ENCODE measurements at places on chromosomes 1 and 21.
A peak's percentile ranks its signal among the peaks of the same experiment; 100 is the strongest.

DNA sequence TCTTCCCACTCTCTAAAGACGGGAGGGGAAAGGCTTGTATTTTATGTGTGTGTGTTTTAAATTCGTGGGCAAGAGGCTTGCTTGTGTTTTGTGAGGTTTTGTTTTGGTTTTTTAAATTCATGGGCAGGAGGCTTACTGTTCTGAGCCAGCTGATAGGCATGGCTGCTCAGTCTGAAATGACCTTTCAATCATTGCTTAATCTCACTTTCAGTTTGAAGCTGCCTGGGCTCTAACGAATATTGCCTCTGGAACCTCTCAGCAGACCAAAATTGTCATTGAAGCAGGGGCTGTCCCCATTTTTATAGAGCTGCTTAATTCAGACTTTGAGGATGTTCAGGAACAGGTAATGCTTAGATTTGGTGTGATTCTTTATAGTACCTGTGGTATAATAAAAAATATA lies 20.3 kb upstream of the TXLNA start:
- DNase-seq: no peak

DNA sequence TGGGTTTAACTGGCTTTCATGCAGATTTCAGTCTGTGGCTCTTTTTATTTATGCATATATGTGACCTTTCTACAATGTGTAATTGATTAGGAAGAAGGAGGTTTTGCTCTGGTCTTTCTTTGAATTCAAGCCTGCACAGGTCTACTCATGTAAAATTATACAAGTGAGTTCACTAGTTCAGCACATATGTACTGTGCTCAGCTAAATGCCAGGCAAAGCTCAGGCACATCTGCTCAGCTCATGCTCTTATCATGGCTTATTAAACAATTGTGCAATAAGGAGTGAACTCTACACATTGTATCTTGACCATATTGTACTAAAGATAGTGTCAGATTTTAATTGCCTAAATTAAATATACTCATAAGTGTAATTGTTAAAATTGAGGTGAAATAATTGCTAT lies 378.4 kb downstream of the ADGRL2 start:
- DNase-seq: no peak

GRCh38 chr1:64318428-64318827 lies 115.0 kb downstream of the UBE2U start:
- no peak for DNase-seq

- no peak for DNase-seq
These were observed 897 bp downstream of the CYYR1 start for GRCh38 chr21:26572076-26572701.

- no peak for DNase-seq
These were observed 64.3 kb upstream of the ADARB1 start for GRCh38 chr21:45010096-45010495.

DNA sequence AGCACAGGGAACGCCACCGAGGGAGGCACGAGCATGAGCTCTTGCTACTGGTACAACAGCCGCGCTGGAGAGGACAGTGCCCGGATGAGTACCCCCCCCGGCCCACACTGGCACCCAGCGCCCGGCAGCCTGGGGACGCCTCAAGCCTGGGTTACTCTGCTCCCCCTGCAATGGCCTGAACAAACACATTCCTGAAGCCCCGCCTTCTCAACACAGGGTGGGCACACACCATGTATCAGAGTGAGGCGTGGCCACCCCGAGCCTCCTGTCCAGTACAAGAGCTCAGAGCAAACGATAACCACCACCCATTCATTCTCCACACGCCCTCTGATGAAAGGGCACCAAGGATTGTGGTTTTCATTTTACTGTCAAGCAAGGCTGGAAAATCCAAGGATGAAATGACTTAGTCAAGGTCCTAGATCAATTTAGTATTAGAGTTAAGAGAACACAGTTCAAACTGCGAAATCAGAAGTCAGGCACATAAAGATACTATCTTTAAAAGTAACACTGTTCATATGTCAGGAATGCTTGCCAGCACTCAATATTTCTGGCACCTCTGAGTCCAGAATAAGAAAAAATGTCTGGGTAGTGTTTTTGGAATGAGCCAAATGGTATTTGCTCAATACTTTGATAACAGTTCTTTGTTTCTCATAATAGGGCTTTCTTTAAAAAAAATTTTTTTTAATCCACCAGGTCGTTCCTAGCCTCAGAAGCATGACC lies 22.0 kb downstream of the UBE2G2 start:
- no peak for DNase-seq

GRCh38 chr21:34132926-34133325 lies 59.5 kb downstream of the MRPS6 start:
- no peak for DNase-seq

DNA sequence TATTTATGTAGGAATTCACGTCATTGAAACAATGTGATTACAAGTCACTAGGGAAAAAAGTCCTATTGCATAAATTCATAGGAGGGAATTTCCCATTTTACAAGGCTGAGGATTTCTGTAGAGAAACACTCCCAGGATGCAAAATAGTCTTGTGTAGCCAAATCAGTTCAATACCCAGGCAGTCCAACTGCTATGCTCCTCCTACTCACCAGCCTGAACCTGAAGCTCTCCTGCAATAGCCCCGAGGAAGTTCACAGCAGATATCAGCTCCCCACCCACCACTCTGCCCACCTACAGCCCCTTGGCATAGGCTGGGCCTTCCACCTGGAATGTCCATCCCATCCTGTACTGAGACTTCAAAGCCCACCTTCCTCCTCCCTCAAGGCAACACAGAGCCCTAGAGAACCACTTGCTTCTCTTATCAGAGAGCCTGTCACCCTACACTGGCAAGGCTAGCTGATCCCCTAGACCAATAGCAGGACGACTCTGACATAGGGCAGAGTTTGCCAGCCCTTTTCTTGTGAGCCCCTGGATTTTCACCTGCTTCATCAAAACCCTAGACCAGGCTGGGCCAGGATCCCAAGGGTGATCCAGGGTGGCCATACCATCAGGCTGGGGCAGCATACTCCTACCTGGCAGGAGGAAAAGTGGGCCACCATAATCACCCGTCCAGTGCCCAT lies 1.5 kb downstream of the LSS start:
- peak; percentile 25 for DNase-seq

DNA sequence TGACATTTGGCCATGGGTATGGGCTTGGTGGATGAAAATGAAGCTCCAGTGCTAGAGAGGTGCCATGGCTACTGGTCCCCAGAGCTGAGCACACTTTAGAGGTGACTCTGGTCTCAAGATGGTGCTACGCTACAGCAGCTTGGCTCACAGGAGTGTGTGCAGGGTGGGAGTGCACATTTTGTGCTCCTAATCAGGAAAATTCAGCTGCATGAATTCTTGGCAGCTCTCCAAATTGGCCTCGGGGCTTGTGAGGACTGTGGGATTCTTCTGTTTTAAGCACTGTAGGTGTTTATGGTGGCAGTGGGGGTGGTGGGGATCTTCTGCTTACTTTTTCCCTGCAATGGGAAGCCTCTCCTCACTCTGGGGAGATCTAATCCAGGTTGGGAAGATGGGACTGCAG lies 17.3 kb upstream of the TIPRL start:
- no peak for DNase-seq

DNA sequence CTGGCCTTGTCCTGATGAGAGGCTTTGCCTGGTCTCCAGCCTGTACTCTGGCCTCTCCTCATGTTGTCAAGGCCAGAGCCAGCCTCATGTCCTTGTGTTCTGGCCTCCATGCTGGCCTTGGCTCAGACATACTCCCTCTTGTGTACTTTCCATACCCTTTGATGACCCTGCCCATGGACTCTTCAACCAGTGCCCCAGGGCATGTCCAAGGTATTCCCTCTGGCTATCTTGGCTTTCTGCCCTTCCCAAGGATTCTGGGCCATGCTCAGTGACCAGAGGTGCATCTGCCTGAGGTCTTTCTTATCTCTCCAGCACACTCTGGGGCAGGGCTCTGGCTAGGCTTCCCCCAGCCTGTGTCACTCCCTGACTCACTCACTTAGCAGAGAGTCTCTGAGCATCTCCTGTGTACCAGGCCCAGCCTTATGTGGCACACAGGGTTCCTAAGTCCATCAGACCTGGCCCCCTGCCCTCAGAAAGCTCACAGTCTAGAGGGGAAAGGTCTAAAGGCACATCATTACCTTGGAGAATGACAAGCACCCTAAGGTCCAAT lies 141.4 kb upstream of the GRIK3 start:
- no peak for DNase-seq

DNA sequence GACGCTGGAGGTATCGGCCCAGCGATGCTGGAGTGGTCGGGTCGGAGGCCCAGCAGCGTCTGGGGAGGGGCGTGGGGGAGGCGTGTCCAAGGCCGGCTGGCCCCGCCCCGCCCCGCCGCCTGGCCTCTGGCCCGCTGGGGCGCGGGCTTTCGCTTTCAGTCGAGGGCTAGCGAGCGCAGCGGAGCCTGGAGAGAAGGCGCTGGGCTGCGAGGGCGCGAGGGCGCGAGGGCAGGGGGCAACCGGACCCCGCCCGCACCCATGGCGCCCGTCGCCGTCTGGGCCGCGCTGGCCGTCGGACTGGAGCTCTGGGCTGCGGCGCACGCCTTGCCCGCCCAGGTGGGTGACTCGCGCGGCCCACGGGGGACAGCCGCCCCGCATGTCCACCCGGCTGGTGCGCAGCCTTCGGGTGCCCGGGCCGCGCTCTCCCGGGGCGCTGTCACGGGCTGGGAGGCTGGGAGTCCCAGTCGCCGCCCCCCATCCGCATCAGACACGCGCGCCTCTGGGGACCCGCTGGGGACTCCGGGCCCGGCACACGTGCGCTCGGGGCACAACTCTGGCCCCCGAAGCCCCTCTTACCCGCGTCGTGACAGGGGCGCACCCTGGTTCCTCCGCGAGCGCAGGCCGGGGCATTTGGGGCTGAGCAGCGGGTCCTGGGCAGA lies at the start of gene TNFRSF1B:
Gene TNFRSF1B (plus strand): TSS at position 158 of the 659 bp plus-strand sequence. CDS start 101 bp downstream, at position 259.
- no peak for DNase-seq

- no peak for DNase-seq
These were observed 19.3 kb downstream of the QSOX1 start for GRCh38 chr1:180173952-180174351.

DNA sequence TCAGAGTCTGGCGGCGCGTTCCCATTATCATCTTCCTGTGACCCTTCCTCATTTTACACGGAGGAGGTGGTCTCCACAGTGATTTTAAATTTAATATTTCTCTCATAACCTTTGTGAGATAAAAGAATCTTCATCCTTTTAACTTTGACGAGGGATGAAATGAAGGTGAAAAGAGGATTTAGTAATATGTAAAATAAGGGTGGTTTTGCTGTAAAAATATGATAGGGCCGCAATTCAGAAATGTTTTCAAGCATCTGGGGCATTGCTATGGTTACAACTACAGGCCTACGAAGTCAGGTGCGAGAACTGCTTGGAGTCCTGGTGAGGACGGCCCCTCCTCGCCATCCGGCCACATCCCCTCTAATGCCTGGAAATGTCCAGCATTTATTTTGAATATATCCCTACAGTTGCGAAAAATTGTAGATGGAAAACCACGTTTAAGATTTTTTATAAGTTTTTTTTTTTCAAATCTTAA lies 422 bp upstream of the RSBN1 start:
- DNase-seq: no peak

GRCh38 chr1:151680826-151681225 lies 35.8 kb downstream of the CELF3 start:
- DNase-seq: peak; percentile 85

DNA sequence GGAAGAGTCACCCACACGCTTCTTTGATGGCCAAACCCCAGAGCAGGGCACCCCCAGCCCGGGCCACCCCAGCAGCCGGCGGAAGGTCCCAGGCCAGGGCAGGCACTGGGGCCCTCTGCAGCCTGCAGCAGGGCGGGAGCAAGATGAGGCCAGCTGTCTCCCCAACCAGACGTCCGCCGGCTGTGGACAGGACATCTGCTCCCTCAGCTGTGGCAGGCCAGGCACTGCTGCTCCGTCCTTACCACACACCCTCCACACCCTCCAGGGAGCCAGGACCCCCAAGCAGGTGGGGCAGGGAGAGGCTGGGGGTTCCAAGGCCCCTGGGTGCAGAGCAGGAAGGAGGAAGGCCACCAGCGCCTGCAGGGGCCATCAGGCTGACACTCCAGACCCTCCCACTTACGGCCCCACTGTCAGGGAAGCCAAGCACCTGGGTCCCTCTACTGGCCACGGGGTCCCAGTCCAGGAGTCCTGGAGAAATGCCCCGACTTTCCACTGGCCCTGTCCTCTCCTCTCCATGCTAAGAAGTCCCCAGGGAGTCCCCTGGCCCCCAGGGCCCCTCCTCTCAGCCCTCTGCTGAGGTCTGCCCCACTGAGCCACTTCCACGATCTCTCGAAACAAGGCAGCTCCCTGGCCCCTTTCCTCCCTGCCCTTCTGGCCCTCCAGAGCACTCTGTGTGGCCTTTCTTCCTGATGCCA lies 5.6 kb downstream of the WNT9A start:
- no peak for DNase-seq

DNA sequence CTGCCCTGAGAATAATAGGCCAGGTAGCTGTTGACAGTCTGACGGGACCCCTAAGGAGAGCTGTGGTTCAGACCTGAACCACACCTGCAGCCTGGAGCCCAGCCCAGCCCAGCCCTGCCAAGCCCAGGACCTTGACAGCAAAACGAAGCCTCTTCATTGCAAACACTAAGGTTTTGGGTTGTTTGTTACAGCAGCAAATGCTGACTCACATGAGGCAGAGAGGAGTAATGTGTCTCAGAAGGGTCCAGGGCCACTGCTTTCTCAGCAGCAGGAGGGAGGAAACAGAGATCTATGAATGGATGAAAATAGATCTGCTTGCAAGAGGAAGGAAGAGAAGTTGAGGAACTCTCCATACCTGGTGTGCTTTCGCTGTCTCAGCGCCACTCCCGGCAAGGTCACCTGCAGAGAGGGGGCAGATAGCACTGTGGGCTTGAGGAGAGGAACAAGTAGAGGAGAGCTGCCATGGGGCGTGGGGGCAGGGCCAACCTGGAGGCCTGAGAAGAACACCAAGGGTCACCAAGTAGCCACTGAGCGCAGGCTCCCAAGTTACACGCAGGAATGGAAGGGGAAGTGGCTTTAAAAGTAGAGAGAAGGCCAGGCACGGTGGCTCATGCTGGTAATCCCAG lies 127.2 kb downstream of the ZNF281 start:
- no peak for DNase-seq

DNA sequence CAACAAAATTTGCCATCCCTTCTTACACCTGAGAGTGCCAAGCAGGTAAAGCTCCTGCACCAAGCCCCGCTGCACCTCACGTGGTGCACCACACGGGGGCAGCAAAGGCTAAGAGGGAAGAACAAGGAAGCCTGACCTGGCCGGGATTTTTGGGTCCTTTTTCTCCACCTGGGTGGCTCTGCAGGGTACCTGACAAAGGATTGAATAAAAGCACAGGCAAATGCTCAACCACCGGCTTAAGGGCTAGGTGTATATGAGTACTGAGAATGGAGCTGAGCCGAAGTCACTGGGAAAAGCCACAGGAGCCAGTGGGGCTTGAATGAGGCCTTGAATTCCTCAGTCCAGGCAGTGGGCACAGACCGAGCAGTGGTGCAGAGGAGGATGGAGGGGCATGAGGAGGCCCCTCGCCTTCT lies 36.4 kb downstream of the ZNF697 start:
- DNase-seq: no peak

Measured in H54 (cell line).